Ovary (tissue), 10 donors: ENCODE measurements at places on chromosomes 2 and 18.

DNA sequence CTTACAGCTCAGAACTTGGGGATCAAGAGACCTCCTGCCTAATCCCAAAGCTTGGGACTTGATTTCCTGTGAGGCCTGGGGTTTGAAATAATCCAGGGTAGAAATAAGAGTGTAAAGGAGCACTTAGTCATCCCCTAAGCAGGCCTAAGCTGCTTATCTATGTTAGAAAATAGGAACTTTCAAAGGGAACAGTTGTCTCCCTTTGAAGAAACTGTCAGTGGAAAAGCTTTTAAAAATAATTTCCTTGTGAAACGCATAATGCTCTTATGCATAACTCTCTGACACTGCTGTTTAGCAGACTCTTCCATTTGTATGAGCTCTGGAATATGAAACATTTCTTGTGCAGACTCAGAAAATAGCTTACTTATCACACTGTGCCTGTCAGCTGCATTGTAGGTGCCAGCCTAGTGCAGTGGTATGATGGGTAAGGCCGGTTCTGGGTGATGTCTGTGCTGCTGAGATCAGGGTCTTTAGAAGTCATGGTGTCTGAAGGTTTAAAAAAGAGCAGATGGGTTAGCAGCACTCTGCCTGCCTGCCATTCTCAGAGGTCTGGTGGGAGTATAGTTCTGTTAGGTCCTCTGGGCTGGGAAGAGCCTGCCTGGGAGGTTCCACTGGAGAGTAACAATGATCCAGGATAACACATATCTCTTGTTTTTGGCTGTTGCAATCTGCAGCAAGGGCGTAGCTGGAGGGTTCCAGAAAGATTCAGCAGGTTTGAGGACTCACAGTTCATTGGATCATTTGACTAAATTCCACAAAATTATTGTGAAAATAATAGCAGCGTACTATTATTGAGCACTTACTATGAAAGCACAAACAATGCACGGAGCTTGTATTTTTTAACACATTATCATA is 283.2 kb upstream of the MEX3C start:
- H3K4me1 ChIP-seq = no peaks in the 10 kb centered on the region
- no peak overlapping the region for H3K27ac ChIP-seq
- no peak for DNase-seq
- no peaks in the 10 kb centered on the region for H3K27me3 ChIP-seq

DNA sequence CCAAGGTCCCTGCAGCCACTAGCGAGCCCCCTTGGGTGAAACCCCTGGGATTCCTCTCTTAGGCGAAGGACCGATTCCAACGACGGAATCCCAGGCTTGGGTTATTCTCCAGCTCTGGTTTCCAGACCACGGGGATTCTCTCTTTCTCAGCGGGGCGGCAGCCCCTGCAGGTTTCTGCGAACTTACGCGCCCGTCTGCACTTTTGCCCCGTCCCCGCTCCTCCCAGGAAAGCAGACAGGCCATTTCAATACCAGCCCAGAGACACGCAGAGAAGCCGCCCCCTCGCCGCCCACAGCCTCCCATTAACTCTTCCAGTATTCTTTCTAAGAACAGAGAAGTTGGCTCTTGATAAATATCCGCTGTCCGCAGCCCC is 1.2 kb downstream of the CBLN2 start:
- no peak overlapping the region for H3K27ac ChIP-seq
- H3K36me3 ChIP-seq = no peaks in the 10 kb centered on the region
- H3K27me3 ChIP-seq = no peaks in the 10 kb centered on the region

- H3K4me1 ChIP-seq = peaks cover 17% of the 10 kb centered on the region
- peak; percentile 6 for DNase-seq
- H3K36me3 ChIP-seq = no peaks in the 10 kb centered on the region
- peak overlapping the region; percentile 59 for H3K4me3 ChIP-seq
- no peaks in the 10 kb centered on the region for H3K27me3 ChIP-seq
Observed at GRCh38 chr18:79949697-79950487, 1.6 kb downstream of the SLC66A2 start.

DNA sequence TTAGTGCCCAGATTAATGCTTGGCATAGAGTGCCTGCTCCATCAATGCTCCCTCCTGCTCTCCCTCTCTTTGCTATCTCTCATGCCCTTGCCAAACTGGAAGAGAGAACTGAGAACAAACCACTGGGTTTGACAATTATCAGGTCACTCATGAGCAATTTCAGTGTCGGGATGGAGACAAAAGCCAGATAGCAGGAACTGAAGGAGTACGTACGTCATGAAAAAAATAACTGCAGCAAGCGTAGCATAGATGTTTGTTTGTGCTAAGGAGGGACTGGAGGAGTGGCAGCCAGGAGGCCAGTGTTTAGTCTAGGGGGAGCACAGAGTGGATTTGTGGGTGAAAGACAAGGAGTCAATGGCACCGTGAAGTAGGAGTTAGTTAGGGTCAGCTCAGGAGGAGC is 113.3 kb downstream of the POLE4 start:
- no peaks in the 10 kb centered on the region for H3K27me3 ChIP-seq
- H3K27ac ChIP-seq = no peak overlapping the region
- no peak for DNase-seq
- H3K4me3 ChIP-seq = no peak overlapping the region
- H3K36me3 ChIP-seq = no peaks in the 10 kb centered on the region

DNA sequence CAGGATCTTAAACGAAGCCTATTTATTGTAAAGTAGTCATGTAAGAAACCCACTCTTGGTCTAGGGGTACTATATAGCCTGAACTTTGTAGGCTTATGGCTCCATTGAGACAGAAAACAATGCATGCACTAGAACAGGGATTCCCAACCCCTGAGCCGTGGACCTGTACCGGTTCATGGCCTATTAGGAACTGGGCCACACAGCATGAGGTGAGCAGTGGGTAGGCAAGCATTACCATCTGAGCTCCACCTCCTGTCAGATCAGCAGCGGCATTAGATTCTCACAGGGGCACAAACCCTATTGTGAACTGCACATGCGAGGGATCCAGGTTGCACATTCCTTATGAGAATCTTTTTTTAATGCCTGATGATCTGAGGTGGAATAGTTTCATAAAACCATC is 59.2 kb downstream of the ROCK1 start:
- no peak for DNase-seq
- H3K27me3 ChIP-seq = no peaks in the 10 kb centered on the region
- no peaks in the 10 kb centered on the region for H3K36me3 ChIP-seq
- no peak overlapping the region for H3K4me3 ChIP-seq
- no peak overlapping the region for H3K27ac ChIP-seq
- H3K4me1 ChIP-seq = peaks cover 8% of the 10 kb centered on the region

GRCh38 chr2:42382144-42382543 is 21.1 kb upstream of the COX7A2L start:
- no peaks in the 10 kb centered on the region for H3K27me3 ChIP-seq
- no peak overlapping the region for H3K27ac ChIP-seq
- H3K4me3 ChIP-seq = no peak overlapping the region
- peaks cover 4% of the 10 kb centered on the region for H3K4me1 ChIP-seq
- DNase-seq = no peak
- no peaks in the 10 kb centered on the region for H3K36me3 ChIP-seq

- DNase-seq = no peak
- no peaks in the 10 kb centered on the region for H3K4me1 ChIP-seq
- no peak overlapping the region for H3K27ac ChIP-seq
- no peaks in the 10 kb centered on the region for H3K36me3 ChIP-seq
- H3K4me3 ChIP-seq = no peak overlapping the region
- H3K27me3 ChIP-seq = no peaks in the 10 kb centered on the region
Observed at GRCh38 chr2:28527196-28527595, 31.3 kb downstream of the PLB1 start.

DNA sequence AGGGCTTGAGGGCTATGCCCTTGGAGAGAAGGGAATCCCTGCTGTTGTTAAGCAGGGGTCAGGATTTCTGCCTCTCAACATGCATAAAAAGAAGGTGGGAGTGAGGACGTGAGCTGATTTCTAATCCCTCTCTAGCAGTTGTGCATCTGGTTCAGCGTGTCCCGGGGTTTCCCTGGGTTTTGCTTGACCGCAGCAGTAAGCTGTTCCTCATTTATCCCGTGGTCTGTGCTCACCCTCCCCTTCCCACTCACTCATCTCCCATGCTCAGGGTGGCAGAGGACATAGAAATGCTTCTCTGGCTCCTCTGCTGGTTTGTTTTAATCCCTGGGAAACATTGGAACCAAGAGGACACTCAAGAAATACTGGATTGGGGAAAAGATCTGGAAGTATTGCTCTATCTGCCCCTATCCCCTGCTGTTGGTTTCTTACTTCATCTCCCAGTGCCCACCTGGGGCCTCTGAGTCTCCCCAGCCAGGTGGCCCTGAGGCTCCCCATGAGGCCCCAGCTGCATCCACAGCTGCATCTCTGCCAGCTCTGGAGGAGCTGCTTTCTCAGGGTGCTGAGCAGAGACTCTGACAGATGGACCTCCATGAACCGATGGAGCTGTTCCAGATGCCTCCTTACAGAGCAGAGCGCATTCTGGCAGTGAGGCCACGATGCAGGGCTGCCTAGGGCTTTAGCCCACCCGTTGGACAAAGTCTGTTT is 36.1 kb downstream of the TET3 start:
- no peak overlapping the region for H3K27ac ChIP-seq
- H3K36me3 ChIP-seq = no peaks in the 10 kb centered on the region
- no peak for DNase-seq

DNA sequence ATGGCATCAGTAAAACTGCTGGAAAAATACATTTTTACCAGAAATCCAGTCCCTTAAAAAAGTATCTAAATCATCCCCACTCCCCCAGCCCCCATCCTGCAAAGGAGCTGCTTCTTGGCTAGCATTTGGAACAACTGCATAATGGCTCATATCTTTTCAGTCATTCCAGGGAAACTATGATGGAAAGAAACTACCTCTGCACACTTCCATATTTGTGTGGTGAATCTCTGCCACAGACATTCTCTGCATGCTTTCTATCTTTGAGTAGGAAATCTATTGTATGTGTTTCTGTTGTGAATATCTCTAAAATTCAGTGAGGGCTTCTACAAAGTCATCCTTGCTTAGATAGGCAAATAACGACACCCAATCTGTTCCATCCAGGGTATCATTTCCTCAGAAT is 632.3 kb downstream of the LRP1B start:
- H3K4me1 ChIP-seq = no peaks in the 10 kb centered on the region
- no peaks in the 10 kb centered on the region for H3K36me3 ChIP-seq
- H3K27me3 ChIP-seq = no peaks in the 10 kb centered on the region
- no peak overlapping the region for H3K4me3 ChIP-seq
- DNase-seq = no peak

DNA sequence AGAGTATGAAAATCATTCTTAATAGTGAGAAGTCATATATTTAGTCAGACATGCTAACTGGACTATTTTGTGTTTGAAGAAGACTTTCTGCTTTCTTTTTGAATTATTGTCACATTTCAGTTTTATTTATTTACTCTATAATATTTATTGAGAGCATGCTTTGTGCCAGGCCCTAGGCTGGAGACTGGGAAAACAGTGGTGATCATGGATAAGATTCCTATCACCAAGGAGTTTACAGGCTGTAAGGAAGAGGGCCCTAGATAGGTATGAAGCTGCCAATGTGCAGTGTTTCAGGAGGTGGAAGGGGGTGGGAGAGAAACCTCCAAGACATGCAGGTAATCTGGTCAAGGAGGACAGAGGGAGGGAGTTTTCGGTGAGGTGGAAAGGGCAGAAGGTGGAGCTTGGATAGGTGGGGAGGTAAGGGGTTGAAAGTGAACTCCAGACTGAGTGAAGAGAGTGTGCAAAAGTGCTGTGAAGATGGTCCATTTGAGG is 207.5 kb downstream of the ARHGAP15 start:
- DNase-seq = no peak
- H3K36me3 ChIP-seq = no peaks in the 10 kb centered on the region
- H3K27ac ChIP-seq = no peak overlapping the region
- H3K27me3 ChIP-seq = no peaks in the 10 kb centered on the region
- H3K4me3 ChIP-seq = no peak overlapping the region
- H3K4me1 ChIP-seq = no peaks in the 10 kb centered on the region

DNA sequence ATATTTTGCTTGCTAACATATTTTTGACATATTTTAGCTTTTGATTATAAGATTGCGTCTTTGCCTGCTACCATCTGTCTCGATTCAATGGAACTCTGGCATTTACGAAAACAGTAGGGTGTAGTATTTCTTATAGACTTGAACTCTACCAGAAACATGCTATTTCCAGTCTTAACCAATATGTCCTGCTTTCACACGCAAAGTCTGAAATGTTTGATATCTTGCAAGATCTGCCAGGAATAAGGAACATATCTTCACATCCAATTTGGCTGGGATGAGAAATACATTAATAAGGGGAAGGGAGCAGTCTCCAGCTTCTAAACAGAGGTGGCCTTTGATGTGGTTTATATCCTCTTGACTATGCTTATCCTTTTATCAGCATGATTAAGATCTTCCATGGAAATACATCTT is 299.4 kb downstream of the ZNF521 start:
- no peak overlapping the region for H3K27ac ChIP-seq
- no peak overlapping the region for H3K4me3 ChIP-seq
- H3K36me3 ChIP-seq = no peaks in the 10 kb centered on the region
- no peak for DNase-seq
- no peaks in the 10 kb centered on the region for H3K4me1 ChIP-seq

DNA sequence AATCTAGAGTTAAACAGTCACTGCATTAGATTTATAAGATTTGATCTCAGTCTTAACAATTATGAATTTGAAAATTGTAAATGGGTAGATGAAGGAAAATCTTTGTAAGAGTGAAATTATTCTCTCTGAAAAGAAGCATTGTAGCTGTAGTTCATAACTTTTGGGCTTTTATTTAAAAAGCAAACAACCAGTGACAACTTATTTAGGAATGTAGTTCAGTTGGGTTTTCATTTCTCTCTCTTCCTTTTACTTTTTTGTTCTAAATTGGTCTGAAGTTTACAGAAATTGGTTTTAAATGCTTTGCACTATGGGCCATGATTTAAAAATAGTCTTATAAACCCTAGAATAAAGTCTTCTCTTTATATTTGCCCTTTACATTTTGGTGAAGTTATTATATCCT is 296.6 kb downstream of the GULP1 start:
- peaks cover 5% of the 10 kb centered on the region for H3K27me3 ChIP-seq
- DNase-seq = no peak
- no peak overlapping the region for H3K4me3 ChIP-seq
- no peak overlapping the region for H3K27ac ChIP-seq
- no peaks in the 10 kb centered on the region for H3K36me3 ChIP-seq

DNA sequence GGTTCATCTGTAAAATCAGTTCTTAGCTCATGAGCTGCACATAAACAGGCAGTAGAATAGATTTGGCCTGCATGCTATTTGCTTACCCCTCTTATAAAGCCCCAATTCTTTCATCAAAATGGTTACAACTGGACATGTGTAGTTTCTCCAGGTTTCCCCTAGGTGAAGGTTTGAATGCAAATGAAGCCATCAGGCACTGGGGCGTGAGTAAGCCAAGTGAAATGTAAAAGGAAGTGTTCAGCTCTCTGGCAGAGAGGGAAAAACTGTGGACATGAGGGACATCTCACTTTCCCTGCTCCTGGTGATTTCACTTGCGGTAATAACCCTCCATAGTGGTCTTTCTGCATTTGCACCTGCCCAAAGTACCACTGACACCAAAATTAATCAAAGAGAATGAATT is 1402.3 kb upstream of the LRRTM1 start:
- H3K36me3 ChIP-seq = no peaks in the 10 kb centered on the region
- no peak overlapping the region for H3K27ac ChIP-seq
- no peaks in the 10 kb centered on the region for H3K27me3 ChIP-seq
- H3K4me3 ChIP-seq = no peak overlapping the region
